ENCODE measurements at places on chromosomes 12 and 14.

- no peak for DNase-seq
Observed at GRCh38 chr14:68113343-68113930, 293.9 kb downstream of the RAD51B start.

DNA sequence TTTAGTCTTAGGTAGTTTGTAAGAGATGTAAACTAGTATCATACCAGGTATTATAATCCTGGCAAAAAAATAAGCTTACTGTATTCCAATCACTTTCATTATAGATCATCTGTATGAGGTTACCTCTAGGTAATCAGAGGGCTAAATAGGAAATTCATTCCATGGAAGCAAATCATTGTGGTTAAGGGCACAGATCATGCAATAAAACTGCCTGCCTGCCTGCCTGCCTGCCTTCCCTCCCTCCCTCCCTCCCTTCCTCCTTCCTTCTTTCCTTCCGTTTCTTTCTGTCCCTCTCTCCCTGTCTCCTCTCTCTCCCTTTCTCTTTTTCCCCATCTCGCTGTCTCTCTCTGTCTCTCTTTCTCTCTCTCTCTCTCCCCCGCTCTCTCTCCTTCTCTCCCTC lies 3.2 kb upstream of the CLEC9A start:
- DNase-seq: no peak

DNA sequence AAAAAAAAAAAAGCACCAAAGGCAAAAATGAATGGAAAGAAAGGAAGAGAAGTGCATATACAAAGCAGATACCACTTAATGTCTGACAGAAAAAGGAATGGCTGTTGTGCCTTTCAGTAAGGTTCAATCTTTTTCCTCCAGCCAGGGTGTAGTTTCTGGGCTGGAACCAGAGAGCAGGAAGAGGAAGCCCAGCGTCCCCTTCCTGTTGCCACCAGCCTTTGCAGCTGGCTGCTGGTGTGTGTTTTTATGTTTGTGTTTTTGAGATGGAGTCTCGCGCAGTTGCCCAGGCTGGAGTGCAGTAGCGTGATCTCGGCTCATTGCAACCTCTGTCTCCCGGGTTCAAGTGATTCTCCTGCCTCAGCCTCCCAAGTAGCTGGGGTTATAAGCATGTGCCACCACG lies 64.6 kb upstream of the LTA4H start:
- DNase-seq: no peak

- no peak for DNase-seq
Observed at GRCh38 chr12:574475-575128, 88.6 kb downstream of the NINJ2 start.

DNA sequence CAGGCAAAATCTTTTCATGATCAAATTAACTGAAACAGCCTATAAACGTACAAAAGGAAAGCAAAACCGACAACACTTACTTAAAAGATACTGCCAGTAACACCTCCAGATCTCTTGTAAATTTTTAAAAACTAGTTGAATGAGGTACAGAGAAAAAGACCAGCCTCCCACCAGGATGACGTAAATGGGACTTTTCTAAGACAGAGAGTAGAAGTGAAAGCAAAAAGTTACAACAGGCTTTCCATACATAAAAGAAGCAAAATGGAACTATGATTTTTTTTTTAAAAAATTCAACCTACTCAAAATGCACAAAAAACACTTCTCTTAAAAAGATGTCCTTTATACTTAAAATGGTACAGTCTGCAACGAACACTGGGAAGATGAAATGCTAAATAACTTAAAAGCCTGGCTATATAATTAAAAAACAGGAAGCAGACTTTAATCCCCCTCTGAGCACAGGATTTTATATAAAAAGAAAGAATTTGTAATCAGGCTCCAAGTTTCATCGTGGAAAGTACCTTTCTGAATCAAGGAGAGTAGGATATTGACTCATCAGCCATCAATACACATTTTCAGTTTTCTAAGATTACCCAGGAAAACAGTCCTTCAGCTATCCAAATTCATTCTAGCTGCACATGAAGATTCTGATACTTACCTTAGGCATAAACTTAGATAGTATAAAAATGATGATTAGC lies 14.2 kb upstream of the MYO1A start:
- no peak for DNase-seq

GRCh38 chr12:80952443-80952842 lies 14.7 kb upstream of the LIN7A start:
- DNase-seq: no peak

DNA sequence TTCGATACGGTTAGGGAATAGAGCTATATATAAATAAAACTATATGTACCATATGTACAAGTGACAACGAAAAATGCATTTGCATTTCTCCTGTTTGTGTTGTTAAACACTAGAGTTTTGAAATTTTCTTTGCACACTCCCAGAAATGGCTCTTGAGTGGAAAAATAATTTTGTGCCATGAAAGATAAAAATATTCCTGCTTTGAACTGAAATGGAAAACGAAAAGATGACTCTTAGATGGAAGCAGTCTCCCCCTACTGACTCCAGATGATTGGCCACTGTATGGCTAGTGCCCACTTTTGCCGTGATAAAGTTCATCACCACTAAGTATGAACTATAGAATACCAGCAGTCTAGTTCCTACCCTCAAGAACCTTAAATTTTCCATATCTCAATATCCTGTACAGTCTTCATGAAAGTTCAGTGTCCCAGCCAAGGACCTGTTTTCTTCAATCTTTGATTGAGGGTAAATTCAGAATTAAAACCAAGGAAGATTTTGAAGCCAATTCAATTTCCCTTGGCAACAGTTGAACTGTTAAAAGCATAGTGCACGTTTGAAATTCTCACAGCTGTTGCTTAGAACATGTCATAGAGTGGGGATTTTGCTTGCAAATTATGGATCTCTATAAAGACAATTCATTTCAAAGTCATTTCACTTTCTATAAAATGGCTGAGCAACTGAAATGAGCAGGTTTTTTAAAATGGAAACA lies 1.6 kb upstream of the PPP2R5E start:
- no peak for DNase-seq

DNA sequence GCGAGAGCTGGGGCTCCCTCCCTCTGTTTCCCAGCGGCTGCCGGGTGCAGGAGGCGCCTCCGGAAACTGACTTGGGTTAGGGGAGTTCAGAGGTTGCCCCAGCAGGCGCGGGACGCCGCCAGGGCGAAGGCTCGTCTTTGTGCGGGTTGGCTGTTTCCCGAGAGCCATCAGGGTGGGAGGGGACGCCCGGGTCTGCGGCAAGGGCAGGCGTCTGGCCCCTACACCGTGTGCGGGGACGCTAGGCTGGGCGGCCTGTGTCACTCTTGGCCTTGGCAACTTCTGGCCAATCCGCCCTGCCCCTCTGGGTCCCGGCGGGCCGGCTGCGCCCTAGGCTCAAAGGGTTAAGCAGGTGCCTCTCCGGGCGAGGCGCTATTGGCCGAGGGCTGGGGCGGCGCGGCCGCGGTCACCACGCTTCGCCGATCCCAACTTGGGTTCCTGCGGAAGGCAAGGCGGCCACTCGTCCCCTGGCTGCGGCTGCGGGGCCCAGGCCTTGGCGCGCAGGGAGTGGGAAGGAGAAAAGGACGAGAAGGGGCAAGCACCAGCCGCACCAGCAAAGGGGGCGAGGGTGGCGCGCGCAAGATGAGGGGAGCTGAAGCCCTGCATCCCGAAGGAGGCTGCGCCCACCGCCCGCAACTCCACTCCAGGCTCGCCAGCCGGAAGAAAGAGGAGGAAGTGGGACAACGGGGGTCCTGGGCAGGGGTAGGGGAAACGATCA lies 5.6 kb upstream of the NPAS3 start:
- DNase-seq: no peak

DNA sequence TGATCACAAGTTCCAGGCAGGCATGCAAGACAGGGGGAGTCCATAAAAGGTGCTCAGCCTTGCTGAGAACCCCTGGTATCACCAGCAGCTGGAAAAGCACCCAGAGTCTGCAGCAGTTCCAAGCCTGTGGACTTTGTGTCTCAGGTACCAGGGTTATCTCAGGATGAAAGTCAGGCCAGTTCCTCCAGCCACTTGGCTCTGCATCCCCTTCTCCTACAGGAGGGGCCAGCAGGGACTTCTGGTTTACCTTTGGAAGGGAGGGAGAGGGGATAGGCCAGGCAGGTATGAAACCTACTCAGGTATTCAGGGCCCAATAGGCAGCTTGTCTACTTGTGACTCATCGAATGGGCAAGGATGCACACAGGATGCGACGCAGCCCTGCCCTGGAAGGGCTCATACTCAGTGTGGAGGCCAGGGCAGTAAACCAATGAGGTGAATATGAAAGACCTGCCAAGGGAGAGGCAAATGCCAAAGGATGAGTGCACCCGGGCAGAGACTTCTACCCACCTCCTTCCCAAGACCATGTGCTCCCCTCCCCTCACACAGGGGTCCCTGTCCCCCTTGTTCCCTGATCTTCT lies 148.2 kb downstream of the SLC38A6 start:
- DNase-seq: no peak

DNA sequence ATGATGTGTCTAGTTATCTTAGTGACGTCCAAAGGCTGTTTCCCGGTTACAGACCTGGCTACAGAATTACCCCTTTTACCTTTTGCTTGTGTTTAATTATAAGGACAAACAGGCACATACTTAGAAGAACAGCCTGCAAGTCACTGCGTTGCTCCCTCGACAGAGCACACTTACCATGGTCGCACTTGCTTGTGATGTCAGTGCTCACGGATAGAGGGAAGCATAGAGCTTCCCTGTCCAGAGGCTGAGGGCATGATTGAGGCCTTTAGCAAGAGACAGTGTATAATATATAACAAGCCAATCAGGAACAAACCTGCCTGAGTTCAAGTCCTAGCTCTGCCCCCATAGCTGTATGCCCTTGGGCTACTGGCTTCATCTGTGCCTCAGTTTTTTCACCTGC lies 73.2 kb upstream of the SCN8A start:
- no peak for DNase-seq

GRCh38 chr12:31929027-31929526 lies 30.1 kb upstream of the RESF1 start:
- no peak for DNase-seq

DNA sequence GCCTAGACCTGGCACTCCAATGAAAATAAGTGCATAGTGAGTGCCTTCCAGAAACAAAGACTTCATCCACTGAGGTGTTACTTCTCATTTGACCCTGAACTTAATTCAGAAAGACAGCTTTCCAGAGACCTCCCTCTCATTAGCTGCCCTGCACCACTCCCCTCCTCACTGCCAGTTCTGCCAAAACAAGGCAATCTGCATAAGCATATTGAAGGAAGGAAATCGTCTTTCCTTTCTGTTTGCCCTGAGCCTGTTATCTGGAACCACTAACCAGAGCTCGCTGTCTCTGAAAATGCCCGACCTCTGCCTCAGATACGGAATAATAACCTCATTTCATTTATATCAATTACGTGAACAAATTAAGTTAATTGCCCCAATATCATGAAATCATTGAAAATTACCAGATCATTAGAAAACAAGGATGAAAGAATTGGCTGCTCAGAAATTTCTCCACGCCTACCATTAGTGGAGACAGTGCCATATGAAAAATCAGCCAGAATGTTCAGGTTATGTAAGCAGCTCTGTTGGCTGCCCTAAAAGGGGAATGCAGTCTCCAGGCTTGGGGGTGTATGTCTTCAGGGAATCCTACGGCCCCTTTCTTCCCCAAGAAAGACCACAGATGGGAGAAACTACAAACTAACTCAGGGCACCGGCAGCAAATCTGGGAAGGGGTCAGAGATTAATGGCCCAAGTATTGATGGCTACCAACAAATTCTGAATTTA lies 149.9 kb upstream of the FKBP4 start:
- DNase-seq: no peak

- DNase-seq: no peak
Observed at GRCh38 chr14:103931422-103931821, 3.2 kb downstream of the TDRD9 start.

GRCh38 chr12:57401165-57401564 lies 29.7 kb downstream of the R3HDM2 start:
- no peak for DNase-seq

DNA sequence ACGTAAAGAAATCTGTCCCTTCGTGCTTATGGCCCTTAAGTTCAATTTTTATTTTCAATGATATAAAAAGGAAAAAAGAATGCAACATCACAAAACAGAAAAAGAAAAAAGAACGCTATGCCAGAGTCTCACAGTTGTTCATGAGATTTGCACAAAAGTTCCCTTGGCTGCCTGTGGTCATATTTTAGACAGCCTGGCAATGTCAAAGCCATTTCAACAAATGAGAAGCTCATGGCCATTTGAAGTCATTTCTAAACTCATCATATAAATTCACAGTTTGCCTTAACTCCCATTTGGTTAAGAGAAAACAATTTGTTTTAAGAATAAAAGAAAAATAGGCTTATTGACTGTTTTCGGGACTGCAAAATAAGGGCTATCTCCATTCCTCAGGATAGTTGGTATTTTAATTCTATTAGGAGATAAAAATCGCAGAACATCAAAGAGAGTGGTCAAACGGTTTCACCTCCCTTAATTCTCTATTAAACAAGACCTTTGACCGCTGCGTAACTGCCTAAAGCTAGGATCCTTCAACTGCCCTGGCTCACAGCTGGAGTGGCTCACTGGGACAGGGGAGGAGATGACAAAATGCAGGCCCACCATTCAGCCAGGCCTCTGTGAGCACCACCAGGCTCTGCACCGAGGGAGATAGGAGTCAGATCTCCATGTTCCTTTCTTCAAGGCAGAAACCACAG lies 119.2 kb upstream of the DAAM1 start:
- DNase-seq: no peak

GRCh38 chr12:497501-498160 lies 37.9 kb downstream of the B4GALNT3 start:
- no peak for DNase-seq

DNA sequence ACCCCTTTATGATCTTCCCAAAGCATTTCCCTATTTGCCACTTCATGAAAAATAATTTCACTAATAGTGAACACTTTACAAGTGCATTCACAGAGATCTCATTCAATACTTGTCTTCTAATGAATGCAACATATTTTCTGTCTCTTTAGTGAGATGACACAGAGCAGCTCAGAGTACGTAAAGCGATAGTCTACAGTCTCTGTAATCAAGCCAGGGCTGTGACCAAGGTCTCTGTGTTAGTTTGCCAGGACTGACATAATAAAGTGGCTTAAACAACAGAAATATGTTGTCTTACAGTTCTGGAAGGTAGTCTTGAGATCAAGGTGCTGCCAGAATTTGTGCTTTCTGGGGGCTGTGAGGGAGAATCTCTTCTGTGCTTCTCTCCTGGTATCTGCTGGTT lies 33.1 kb upstream of the FRS2 start:
- DNase-seq: no peak

- no peak for DNase-seq
Observed at GRCh38 chr12:66398931-66399910, 96.9 kb downstream of the HELB start.

GRCh38 chr14:28746247-28746646 lies 20.3 kb upstream of the FOXG1 start:
- no peak for DNase-seq

- no peak for DNase-seq
Observed at GRCh38 chr14:64707661-64708060, 3.4 kb downstream of the PLEKHG3 start.

- no peak for DNase-seq
Observed at GRCh38 chr12:109630815-109631214, 57.2 kb downstream of the MVK start.

DNA sequence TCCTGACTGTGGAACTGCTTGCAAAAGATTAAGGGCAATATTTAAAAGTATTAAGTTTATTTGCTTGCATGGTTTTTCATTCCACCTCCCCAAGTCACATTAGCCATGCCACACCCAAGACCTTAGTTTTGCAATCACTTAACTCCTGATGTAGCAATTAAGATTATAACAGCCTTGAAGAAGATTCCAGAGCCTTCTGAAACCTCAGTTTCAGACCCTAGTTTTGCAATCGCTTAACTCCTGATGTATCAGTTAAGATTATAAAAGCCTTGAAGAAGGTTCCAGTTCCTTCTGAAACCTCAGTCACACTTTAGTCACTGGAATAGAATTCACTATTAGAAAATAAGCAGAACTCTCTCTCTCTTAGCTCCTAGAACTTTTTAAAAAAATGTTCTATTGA lies 42.7 kb upstream of the DCN start:
- DNase-seq: no peak

Measured in AG09319 (cell line).